ENCODE measurements at places on chromosomes 6 and 20.
A peak's percentile ranks its signal among the peaks of the same experiment; 100 is the strongest.

GRCh38 chr6:167235005-167235404 is 56.1 kb upstream of the UNC93A start:
- no peaks in the 10 kb centered on the region for H3K36me3 ChIP-seq
- no peaks in the 10 kb centered on the region for H3K27me3 ChIP-seq
- no peaks in the 10 kb centered on the region for H3K4me1 ChIP-seq
- no peak overlapping the region for H3K4me3 ChIP-seq
- no peak for DNase-seq
- H3K27ac ChIP-seq = no peak overlapping the region

GRCh38 chr6:111573892-111574797 is 31.5 kb downstream of the TRAF3IP2 start:
- H3K4me3 ChIP-seq = no peak overlapping the region
- DNase-seq = no peak
- no peak overlapping the region for H3K27ac ChIP-seq
- H3K36me3 ChIP-seq = peaks cover 17% of the 10 kb centered on the region
- no peaks in the 10 kb centered on the region for H3K4me1 ChIP-seq

DNA sequence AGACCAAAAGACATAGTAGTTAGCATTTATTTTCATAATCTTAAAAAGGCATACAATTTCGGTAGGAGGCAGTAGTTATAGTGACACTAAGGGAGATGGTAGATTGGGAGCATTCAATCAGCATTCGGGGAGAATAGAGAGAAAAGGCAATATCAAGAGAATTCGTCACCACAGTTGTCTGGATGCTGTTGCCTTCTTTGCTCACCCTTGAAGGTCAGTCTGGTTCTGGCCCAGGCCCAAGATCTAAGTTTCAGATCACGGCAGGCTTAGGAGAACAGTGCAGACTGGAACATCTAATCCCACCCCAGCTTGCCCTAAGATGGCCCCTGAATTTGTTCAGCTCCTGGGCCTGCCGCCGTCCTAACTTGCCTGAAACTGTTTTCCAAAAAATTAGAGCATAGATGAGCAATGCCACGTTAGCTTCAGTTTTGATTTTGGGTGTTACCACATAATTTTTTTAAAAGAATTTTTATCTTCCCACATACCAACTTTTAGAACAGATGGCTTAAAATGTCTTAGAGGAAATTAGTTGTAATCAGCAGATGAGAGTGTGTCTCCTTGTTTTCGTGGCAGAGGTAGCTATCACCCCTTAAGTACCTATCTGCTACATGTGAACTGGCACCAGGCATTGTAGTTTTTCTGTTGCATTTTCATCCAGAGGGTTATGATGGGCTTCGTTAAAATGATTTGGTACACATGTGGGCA is 8.3 kb upstream of the CEP85L start:
- H3K4me3 ChIP-seq = no peak overlapping the region
- no peaks in the 10 kb centered on the region for H3K27me3 ChIP-seq
- H3K4me1 ChIP-seq = peaks cover 47% of the 10 kb centered on the region
- no peak overlapping the region for H3K27ac ChIP-seq

DNA sequence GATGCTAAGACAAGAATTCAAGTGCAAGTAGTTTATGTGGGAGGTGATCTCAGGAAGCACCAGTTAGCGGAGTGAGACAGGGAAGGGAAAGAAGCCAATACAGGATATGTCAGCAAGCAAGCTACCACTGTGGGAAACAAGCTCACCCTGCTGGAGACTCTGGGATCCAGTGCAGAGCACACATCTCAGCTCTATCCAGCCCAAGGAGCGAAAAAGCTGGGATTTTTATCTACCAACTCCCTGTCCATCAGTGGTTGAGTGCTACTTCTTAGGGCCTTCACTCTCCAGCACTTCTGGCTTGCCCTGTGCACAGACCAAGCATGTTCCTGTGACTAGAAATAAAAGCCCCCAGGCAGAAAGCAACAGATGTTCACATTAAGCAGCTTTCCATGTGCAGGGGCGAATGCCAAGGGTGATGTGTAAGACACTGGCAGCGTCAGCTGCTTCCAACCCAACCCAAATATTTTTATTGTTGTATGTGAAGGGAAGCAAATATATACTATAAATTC is 10.8 kb upstream of the RNF24 start:
- H3K4me1 ChIP-seq = no peaks in the 10 kb centered on the region
- H3K27ac ChIP-seq = no peak overlapping the region
- no peaks in the 10 kb centered on the region for H3K36me3 ChIP-seq
- no peak for DNase-seq
- no peak overlapping the region for H3K4me3 ChIP-seq
- no peaks in the 10 kb centered on the region for H3K27me3 ChIP-seq

GRCh38 chr20:4602297-4602631 is 119.4 kb upstream of the PRND start:
- no peak for DNase-seq
- H3K4me3 ChIP-seq = no peak overlapping the region
- H3K27ac ChIP-seq = no peak overlapping the region
- peaks cover 5% of the 10 kb centered on the region for H3K27me3 ChIP-seq

DNA sequence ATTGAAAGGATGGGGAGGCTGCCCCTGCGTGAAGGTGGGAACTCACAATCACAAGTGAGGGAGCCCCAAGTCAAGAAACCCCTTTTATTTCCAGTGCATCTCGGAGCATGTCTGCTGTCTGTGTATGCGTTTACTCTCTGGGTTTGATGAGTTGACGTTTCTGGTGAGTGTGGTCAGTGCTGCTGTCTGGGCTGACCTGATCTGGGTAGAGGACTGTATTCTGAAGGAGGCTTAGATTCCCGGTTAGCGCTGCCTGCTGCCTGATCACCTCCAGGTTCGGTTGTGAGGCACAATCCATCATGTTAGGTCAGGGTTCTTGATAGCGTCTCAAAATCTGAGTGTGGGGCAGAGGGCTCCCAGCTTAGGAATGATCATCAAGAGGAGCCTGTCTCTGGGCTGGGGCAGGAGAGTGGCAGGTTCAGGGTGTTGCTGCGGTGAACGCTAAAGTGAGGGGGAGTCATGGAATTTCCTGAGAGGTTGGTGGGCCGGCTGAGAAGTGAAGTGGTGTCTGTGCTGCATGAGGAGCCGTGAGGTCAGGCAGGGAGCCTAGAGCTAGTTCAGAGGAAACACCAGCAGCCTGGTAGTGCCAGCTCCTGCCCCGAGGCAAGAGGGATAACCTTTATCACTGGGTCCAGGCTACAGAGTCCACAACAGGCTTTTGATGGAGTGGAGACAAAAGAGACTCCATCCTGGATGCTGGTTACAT is 225.3 kb upstream of the CST7 start:
- DNase-seq = no peak
- no peak overlapping the region for H3K27ac ChIP-seq
- no peaks in the 10 kb centered on the region for H3K27me3 ChIP-seq
- H3K36me3 ChIP-seq = no peaks in the 10 kb centered on the region
- H3K4me3 ChIP-seq = no peak overlapping the region

DNA sequence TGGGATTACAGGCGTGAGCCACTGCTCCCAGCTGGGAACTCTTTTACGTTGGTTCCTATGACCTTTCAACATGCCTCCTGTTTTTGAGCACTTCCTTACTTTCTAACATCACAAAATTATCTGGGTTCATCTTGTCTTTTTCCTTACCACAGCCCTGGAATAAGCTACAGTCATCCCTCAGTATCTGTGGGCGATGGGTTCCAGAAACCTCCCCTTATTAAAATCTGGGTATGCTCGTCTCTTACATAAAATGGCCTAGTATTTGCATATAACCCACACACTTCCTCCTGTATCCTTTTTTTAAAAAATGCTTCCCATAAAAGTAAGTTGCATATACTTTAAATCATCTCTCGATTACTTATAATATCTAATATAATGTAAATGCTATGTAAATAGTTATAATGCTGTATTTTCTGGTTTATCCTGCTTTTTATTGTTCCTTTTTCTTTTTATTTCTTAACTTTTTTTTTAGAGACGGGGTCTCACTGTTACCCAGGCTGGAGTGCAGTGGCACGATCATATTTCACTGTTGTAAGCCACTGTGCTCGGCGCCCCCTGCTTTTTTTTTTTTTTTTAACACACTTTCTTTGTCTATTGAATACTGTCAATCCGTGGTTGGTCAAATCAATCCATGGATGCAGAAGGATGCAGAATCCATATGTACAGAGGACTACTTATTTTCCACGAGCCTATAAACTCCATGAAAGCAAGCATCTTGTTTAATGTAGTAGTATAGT is 9.2 kb downstream of the RPF2 start:
- no peak overlapping the region for H3K4me3 ChIP-seq
- no peaks in the 10 kb centered on the region for H3K36me3 ChIP-seq
- DNase-seq = no peak
- H3K27me3 ChIP-seq = no peaks in the 10 kb centered on the region

GRCh38 chr6:11653028-11653583 is 115.6 kb downstream of the TMEM170B start:
- no peaks in the 10 kb centered on the region for H3K36me3 ChIP-seq
- no peak overlapping the region for H3K4me3 ChIP-seq
- H3K27me3 ChIP-seq = peaks cover 4% of the 10 kb centered on the region
- DNase-seq = no peak
- no peaks in the 10 kb centered on the region for H3K4me1 ChIP-seq

GRCh38 chr6:408148-408547 is 16.6 kb downstream of the IRF4 start:
- H3K4me3 ChIP-seq = no peak overlapping the region
- no peak for DNase-seq

DNA sequence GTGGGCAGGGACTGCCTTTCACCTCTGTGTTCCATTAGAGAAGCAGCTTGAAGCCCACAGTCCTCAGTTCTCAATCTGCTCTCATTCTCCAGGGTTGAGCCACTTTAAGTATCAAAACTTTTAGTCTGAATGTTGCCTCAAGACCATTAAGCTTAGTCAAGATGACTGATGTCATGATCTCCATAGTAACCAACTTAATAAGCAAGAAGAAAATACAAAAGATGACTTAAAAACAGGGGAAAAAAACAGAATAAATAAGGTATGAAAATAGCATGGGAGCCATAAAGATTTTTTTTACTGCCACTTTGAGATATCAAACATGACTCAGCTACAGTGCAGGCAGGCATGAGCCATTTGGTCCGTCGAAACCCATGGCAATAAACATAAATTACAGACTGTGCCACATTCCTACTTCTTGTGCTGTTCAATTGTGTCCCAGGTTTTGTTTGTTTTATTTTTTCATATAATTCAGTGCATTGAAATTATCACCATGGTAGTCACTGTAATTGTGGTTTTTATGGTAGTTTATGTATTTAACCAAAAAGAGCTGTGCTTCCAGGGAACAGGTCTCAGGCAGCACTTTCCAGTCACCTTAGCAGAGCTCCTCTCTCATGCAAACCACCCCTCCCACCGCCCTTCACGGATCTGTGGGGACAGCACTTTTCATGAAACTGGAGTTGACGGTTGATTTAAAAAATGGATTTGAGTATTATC is 156.5 kb upstream of the INSM1 start:
- H3K4me1 ChIP-seq = no peaks in the 10 kb centered on the region
- no peaks in the 10 kb centered on the region for H3K27me3 ChIP-seq
- no peak overlapping the region for H3K27ac ChIP-seq

- H3K36me3 ChIP-seq = no peaks in the 10 kb centered on the region
- peak; percentile 60 for DNase-seq
- peak overlapping the region; percentile 87 for H3K4me3 ChIP-seq
- peaks cover 5% of the 10 kb centered on the region for H3K4me1 ChIP-seq
Observed at GRCh38 chr6:73309785-73310502, 44.1 kb downstream of the DPPA5 start.

- no peak for DNase-seq
- no peaks in the 10 kb centered on the region for H3K4me1 ChIP-seq
- no peak overlapping the region for H3K27ac ChIP-seq
- H3K4me3 ChIP-seq = no peak overlapping the region
- H3K27me3 ChIP-seq = no peaks in the 10 kb centered on the region
Observed at GRCh38 chr20:25508083-25508770, 77.1 kb downstream of the NINL start.

DNA sequence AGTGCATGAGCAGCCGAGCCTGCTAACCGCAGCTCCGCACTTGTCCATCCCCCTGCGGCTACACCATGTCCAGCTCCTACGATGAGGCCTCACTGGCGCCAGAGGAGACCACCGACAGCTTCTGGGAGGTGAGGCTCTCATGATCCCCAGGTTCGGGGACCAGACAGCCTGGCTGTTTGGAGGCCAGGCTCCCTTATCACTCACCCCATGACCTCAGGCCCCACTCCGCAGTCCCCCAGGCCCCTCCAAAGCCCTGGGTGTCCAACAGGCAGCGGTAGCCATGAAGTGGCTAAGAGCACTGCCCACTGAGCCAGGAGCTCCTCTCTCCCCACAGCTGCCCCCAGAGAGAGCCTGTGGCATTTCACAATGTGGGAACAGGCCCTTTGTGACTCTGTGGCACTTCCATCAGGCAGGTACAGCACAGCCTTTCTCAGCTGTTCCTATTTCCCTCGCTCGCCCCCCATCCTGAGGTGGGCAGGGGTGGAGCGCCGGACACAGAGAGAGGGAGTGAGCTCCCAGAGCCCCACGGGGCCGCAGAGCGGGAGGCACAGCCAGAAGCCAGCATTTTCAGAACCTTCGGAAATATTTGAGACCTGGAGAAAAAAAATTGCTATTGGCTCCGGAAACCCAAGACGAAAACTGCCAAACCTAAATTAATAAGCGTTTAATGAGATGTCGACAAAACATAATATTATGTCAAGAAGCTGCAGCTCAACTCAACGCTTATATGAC is 29.7 kb downstream of the SPDEF start:
- no peaks in the 10 kb centered on the region for H3K36me3 ChIP-seq
- no peak overlapping the region for H3K4me3 ChIP-seq
- peaks cover 14% of the 10 kb centered on the region for H3K4me1 ChIP-seq
- H3K27me3 ChIP-seq = no peaks in the 10 kb centered on the region
- no peak for DNase-seq

GRCh38 chr6:142013287-142013686 is 119.4 kb upstream of the GJE1 start:
- no peak overlapping the region for H3K4me3 ChIP-seq
- H3K4me1 ChIP-seq = no peaks in the 10 kb centered on the region
- DNase-seq = no peak
- H3K27ac ChIP-seq = no peak overlapping the region

- H3K27ac ChIP-seq = no peak overlapping the region
- no peaks in the 10 kb centered on the region for H3K36me3 ChIP-seq
- DNase-seq = peak; percentile 8
- H3K4me3 ChIP-seq = no peak overlapping the region
- H3K27me3 ChIP-seq = no peaks in the 10 kb centered on the region
- H3K4me1 ChIP-seq = no peaks in the 10 kb centered on the region
Observed at GRCh38 chr6:122839472-122839871, 50.4 kb downstream of the SMPDL3A start.

DNA sequence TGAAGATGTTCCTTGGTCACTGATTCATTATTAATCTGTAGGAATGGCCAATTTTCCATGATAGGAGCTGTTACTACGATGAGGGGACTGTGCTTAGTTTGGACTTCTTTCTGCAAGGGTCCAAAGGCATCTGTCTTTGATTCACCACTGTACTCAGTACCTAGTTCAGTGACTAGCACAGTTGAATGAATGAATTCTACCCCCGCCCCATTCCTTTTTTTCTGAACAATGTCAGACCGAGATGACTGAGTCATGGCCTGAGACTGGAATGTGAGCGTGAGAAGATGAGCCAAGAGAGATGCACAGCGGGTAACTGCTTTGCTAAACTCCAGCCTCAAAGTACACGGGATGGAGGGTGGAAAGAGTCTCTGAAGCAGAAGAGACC is 419 bp upstream of the SNHG17 start:
- H3K4me3 ChIP-seq = peak overlapping the region; percentile 93
- H3K4me1 ChIP-seq = peaks cover 26% of the 10 kb centered on the region
- H3K36me3 ChIP-seq = peaks cover 29% of the 10 kb centered on the region

All from CD8-positive, alpha-beta memory T cell (primary cell).